Stimulated activated CD8-positive, alpha-beta memory T cell treated with anti-CD3 and anti-CD28 coated beads, Interleukin-4, amount 100 ng/mL, for 48 hours (primary cell): ENCODE measurements at places on chromosomes 12 and 14.
A peak's percentile ranks its signal among the peaks of the same experiment; 100 is the strongest.

DNA sequence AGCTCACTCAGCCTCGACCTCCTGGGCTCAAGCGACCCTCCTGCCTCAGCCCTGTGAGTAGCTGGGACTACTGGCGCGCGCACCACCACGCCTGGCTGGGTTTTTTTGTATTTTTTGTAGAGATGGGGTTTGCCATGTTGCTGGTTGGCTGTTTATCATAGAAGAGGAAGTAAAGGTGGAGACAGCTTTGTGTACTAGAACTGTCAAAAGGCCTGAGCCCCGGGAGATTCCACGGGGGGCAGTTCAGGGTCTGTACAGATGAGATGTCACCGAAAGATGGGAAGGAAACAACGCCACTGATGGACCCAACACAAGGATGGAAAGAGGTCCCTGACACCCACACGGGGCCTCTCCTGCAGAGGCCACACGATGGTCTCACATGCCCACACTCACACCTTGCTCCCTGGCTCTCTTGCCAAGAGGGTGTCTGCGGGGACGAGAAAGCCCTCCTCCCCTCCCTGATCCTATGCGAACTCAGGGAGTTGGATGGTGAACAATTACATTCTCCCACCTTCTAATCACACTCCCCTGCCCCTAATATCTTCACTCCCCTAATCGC, 66.6 kb downstream of the KDM2B start:
- DNase-seq: no peak

GRCh38 chr12:121358073-121358472, 5.9 kb upstream of the ANAPC5 start:
- DNase-seq: no peak

GRCh38 chr12:123165537-123165936, 14.6 kb upstream of the PITPNM2 start:
- DNase-seq: no peak

- no peak for DNase-seq
Observed at GRCh38 chr12:76422543-76423438, 74.6 kb upstream of the BBS10 start.

GRCh38 chr12:110853836-110854235, 7.0 kb downstream of the CCDC63 start:
- no peak for DNase-seq

- DNase-seq: no peak
Observed at GRCh38 chr12:96397756-96398423, 2.3 kb downstream of the CDK17 start.

- DNase-seq: no peak
Observed at GRCh38 chr14:103099733-103100280, 5.3 kb downstream of the EXOC3L4 start.

- peak; percentile 75 for DNase-seq
Observed at GRCh38 chr14:94001501-94002396, 4.6 kb downstream of the CCDC197 start.

GRCh38 chr14:90381011-90381786, 15.6 kb upstream of the CALM1 start:
- no peak for DNase-seq

- DNase-seq: peak; percentile 40
Observed at GRCh38 chr12:109736552-109737108, 23.0 kb downstream of the FAM222A start.

- peak; percentile 49 for DNase-seq
Observed at GRCh38 chr12:89494411-89495231, 30.0 kb downstream of the GALNT4 start.

- DNase-seq: no peak
Observed at GRCh38 chr12:107655281-107656065, 30.1 kb upstream of the PWP1 start.

DNA sequence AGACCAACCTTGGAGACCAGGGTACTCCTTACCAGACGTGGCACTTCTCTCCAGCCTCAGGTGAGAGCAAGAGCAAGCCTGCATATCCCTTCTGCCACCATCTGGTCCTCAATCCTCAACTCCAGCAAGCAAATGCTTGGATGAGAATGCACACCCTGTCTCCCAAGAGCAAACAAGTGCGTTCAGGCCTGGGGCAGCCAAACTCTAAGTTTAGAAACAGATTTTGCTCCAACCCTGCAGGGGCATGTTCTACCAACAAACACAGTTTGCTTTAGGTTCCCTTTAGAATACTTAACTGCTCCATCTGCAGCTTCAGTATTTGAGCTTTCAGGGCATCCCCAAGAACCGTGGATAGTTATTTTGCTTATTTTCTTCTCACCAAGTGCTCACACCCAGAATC, 55.9 kb upstream of the FICD start:
- no peak for DNase-seq

GRCh38 chr14:76782115-76782884, 21.0 kb downstream of the VASH1 start:
- no peak for DNase-seq

- DNase-seq: no peak
Observed at GRCh38 chr12:42985506-42985905, 396.0 kb upstream of the PRICKLE1 start.

- peak; percentile 43 for DNase-seq
Observed at GRCh38 chr12:132066345-132066685, 77.8 kb downstream of the DDX51 start.

DNA sequence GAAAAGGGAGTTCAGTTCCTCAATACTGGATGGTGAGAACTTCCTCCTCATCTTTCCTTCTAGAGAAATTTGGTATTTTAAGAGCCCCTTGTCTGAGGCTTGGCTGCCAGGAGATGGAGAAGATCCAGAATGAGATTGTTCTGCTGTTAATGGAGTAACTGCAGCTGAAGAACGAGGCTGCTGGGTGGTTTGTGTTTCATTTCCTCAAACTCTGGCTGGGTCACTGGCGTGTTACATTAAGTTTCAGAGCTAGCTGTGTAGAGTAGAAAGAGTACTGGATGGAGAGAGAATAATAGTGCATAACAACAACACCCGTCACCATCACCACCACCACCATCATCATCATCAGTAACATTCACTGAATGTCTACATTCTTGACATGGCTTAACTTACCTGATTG, 325.0 kb upstream of the TBX3 start:
- DNase-seq: no peak

- DNase-seq: peak; percentile 35
Observed at GRCh38 chr12:63151623-63152320, 771 bp upstream of the AVPR1A start.

DNA sequence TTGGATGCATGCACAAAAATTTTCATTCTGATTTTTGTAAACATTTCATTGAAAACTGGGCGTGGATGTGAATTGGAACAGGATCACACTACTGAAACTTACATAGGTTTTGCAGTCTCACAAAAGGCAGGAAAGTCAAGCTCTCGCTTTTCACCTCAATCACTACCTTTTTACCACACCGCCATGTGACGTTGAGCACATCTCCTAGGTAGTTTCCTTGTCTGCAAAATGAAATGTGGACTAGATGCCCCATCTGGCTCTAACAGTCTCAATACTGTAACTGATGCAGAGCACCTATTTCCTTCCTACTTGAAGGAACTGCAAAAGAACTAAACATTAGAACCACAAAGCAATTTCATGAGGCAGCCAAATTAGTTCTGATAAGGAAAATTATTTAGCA, 4.4 kb upstream of the YY1 start:
- no peak for DNase-seq

DNA sequence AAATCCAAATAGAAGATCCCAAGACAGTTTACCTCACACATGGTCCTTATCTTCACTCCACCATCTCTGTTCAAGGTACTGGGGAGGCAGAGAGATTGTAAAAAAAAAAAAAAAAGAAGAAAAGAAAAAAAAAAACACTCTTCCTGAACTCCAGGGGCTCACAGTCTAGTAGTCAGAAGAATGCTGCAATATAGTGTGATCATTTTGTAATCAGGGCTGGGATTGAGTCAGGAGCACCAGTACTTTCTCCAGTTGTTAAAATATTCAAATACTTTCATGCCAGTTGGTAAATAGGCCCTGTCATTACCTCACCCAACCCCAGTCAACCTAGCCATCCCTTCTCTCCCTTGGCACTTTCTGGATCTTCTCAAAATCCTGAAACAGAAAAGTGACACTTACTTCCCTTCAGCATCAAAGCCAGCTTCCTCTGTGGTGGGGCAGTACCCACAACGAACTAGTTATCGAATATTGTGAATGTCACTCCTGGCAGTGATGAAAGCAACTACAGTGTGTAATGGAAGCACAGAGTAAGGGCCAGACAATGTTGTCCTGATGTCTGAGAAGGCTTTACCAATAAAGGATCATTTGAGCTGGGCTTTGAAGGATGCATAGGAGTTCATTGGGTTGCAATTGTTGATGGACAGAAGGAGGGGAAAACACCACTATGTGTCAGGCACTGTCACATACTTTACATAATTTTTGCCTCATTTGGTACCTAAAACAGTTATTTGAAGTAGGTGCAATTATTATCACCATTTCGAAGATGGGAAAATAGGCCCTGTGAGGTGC, 44.3 kb upstream of the HSPB8 start:
- no peak for DNase-seq

DNA sequence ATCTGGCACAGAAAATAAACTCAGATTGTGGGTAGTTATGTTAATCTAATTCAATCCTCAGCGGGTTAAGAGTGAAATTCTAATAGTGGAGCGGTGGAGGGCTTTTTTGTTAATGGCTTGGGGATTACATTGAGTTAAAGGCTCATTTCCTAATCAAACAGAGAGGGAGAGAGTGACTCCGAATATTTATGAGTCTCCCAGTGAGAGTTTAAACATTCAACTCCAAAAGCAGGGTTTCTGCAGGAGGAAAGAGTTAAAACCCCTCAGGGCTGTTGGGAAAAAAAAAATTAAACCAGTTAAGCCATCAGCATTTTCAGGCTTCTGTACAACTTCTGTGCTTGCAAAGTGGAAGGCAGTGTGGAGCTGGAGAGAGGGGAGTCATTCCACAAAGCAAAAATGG, 62.1 kb upstream of the ESRRB start:
- no peak for DNase-seq

- DNase-seq: no peak
Observed at GRCh38 chr12:124867401-124867930, 3.8 kb upstream of the SCARB1 start.

DNA sequence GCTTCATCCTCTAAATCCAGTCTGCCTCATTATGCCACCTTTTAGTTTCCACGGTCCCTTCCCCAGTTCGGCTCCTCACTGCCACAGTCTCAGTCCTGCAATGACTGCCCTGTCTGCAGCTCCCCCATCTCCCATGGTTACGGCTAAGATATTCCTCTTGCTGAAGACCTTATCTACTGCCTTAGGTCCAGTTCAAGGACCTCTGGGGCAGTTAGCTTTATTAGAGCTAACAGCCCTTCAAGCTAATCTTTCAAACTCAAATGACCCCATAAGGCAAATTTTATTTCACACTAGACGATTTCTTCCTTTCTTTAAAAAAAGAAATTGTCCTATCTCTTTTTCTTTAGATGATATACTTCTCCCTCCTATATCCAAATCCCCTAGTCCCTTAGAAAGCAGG, 214.7 kb downstream of the MON2 start:
- no peak for DNase-seq

- DNase-seq: no peak
Observed at GRCh38 chr14:75222208-75222701, 45.8 kb upstream of the TMED10 start.
